ENCODE measurements at places on chromosomes 6 and 20.

- no peak for DNase-seq
Measured at GRCh38 chr20:19392344-19393130, 180.1 kb downstream of the SLC24A3 start.

- DNase-seq: no peak
Measured at GRCh38 chr6:144574796-144575195, 289.7 kb downstream of the UTRN start.

DNA sequence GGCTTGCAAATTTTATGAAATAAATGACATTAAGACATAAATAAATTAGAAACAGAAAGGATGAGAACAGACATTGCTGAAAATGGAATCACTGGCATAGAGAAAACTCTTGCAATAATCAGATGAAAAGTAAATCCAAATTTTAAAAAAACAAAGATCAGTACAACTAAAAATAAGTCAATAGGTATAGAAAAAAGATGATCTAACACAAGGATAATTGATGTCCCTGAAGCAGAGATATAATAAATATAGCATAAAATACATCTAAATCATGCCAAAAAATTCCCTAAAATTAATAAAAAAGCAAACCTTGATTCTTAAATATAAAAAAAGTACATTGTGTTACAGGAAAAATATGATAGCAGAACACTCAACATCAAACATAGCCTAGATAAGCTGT lies 379.6 kb downstream of the SYNE1 start:
- DNase-seq: no peak

GRCh38 chr20:25252230-25252651 lies 4.4 kb downstream of the PYGB start:
- no peak for DNase-seq
